ENCODE measurements at places on chromosomes 16 and 17.

DNA sequence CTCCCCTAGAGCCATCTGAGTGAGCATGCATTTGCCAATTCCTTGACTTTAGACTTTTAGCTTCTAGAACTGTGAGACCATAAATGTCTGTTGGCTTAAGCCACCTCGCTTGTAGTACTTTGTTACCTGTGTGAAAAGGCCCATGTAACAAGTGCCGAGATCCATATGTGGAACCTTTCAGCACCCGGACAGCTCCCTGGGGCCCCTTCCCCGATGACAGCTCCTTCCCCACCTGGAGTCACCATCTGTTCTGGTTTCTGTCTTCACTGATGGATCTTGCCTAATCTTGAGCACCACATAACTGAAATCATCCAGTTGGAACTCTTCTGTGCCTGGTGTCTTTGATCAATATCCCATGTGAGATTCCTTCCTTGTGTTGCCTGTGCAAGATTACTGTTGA lies 78.9 kb upstream of the EEF2KMT start:
- DNase-seq, result no peak

DNA sequence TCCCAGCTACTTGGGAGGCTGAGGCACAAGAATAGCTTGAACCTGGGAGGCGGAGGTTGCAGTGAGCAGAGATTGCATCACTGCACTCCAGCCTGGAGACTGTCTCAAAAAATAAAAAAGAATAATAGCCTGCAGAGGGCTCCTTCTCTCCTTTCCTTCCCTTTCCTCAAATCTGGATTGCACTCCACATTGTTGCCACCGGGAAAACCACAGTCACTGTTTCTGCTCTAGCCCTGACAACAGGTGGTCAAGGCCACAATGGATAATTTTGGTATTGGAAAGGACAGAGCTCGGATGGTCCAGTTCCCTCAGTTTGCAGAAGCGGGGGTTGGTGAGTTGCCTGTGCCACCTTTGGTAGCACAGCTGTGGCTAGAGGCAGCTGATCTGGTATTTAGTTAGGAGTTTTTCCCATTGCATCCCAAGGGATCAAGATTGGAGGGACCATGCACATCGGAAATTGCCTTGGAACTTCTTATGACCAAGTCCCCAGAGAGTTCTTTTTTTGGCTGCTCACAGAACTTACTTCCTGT lies 44.7 kb upstream of the PRSS54 start:
- DNase-seq, result peak; percentile 63

- no peak for DNase-seq
Measured at GRCh38 chr17:35708149-35708548, 23.3 kb upstream of the RASL10B start.

DNA sequence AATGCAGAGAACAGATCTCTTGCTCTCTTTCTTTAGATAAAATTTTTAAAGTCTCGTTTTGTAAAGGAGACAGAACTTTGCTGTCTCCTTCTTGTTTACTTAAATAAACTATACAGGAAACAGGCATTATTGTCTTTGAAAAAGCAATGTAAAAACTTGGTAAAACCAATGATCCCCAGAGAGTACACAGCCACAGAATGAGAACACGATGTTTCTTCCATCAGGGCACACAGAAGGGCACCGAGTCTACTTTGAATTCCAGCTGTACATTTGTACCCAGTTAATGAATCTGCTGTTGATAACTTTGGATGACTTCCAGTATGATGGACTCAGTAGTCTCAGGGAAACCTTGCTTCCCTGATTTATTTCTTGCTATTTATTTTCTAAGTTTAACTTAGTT lies 8.1 kb upstream of the TMEM100 start:
- DNase-seq, result no peak

DNA sequence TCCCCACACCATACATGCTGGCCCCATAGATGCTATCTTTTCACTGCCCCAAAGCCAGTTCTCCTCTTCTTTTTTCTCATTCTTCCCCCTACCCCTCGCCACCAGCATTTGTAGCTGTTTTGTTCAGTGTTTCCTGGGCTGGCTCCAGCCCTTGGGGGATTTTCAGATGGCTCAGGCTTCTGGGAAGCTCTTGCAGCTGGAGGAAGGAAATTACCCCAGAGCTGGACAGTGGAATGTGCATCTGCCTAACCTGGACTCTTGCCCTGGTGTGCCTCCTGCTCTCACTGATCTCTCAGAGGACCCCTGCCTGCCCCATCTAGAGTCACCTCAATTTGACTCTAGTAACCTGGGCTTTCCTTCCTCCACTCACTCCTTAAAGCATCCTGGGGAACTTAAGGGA lies 82.8 kb downstream of the MYH13 start:
- DNase-seq, result no peak

DNA sequence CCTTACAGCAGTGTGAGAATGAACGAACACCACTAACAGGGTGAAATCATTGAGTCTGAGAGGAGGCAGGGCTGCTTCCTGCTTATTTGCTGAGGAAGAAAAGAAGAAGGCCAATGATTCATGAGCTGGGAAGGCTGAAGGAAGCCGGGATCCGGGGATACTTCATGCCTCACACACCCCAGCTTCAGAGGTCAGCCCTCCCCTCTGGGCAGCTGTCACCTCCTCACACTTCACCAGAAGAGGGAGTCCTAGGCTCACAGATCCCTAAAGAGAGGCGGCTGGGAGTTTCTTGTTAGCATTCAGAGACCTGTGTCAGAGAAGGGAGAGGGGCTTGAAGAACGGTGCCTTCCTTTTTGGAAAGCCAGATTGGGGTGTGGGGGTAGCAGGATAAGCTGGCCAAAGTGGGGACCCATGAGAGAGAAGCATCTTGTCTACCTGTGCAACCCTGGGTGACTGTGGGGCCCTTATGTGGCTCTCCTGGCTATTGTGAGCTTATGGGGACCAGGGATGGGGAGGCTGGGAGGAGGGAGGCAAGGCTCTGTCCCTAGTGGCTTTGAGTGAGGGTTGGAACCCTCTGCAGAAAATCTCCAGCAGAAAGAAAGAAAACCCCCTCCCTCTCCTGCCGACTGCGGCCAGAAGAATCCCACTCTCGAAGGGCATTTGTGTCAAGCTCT lies 94.6 kb downstream of the RGS9 start:
- DNase-seq, result peak; percentile 88

GRCh38 chr16:35732046-35732810 lies 2272.8 kb downstream of the TP53TG3F start:
- no peak for DNase-seq

GRCh38 chr17:80673152-80673920 lies 128.7 kb downstream of the RPTOR start:
- DNase-seq, result peak; percentile 66

GRCh38 chr16:4920826-4921225 lies 16.1 kb downstream of the PPL start:
- no peak for DNase-seq

DNA sequence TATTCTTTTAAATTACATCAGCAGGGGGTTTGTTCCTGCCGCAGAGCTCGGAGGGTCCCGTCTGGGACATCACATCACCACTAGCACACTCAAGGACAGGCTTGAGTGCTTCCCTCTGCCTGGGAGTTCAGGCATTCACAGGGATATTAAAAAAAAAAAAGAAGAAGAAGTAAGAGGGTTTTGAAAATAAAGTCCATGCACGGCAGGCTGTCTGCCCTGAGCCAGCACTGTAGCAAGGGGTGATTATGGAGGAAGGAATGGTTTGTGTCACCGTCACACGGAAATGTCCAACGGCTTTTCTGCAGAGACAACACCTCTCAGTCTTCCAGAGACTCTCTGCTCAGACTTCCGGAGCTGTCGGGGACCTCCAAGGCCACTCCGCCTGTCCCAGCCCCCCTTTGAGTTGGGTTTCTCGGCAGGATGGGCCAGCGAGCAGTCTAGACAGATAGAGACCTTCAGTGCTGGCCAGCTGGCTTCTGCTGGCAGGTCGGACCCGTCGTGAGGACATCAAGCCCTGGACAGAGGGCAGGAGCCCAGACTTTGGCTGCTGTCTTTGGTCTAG lies 33.6 kb downstream of the MEOX1 start:
- no peak for DNase-seq

DNA sequence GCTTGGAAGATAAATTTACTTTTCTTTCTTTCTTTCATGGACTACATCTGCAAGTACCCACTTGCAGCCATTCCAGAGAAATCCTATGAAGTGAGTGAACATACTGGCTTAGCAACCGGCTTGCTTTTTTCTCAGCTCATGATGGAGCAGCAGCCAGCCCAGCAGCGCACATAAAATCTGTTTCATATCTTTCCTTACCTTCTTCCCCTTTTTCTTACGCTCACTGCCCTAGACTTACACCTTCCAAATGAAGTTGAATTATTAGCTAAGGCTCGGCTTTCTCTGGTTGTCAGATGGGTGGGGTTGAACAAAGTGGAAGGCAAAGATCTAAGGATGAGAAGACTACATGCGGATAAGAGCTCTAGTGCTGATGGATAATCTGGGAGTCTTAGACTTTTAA lies 13.9 kb upstream of the ABCA8 start:
- DNase-seq, result no peak

GRCh38 chr17:51407576-51407975 lies 147.2 kb downstream of the UTP18 start:
- no peak for DNase-seq

DNA sequence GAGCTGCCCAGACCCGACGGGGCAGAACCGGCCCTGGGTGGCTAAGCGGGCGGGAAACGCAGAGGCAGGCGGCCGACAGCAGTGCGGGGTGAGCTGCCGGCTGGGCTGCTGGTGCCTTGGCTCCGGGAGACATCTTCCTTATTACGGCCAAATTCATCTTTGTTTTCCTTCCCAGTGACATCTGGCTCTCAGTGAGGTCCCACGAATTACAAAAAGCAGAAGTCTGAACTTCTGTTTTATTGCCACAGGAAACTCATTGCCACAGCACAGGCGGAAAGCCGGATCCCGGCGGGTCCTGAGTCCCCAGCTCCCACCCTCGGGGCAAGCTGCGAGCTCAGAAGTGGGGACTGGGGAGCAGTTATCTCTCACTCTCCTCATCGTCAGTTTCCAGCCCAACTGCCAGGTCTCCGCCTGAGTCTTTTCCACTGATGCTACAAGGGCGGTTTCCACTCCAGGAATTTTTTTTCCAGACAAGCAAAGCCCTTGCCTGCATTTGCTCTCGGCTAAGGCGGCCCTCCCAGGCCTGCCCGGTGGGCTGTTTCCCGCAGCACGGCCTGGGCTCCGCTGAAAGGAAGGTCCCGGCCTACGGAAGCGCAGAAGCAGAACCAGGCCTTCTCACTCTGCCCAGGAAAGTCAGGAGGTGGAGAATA lies 40.3 kb downstream of the CBFA2T3 start:
- DNase-seq, result no peak

GRCh38 chr16:84862804-84863480 lies 43.2 kb downstream of the CRISPLD2 start:
- DNase-seq, result no peak

DNA sequence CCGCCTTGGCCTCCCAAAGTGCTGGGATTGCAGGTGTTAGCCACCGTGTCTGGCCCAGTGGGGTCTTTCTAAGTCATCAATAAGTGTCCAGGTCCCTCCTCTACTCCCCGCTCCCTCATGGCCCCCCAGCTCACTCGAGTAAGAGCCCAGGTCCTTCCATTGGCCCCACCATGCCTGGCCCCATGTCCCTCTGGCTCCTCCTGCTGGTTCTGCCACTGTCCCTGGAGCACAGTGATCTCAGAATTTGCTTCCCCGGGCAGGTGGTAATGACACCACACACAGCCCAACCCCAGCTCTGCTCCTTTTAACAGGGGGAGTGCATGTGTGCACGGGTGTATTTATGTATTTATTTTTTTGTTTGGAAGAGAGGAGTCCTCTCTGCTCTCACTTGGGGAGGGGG lies 19.6 kb downstream of the MGAT5B start:
- no peak for DNase-seq

All from M059J (cell line).